ENCODE measurements at places on chromosomes 5 and 9.

DNA sequence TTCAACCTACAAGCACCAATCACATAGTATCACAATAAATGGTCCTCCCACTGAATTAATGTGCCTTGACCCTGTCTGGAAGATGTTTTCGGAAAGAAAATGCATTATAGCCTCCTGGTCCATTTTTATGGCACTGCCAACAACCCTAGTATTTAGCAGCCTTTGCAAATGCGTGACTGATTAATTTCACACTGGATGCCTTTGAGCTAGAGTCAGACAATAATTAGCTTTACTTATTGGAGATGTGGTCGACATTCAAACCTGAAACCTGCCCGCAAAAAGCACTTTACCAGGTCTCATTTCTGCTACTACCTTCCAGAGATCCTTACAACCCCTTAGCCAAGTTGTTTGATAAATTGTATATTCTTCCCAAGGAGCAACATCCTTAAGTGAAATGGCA, 119.3 kb upstream of the DPYSL3 start:
- no peak for DNase-seq

GRCh38 chr9:33170464-33171415, 3.6 kb upstream of the B4GALT1 start:
- DNase-seq, result peak; percentile 36

GRCh38 chr9:21432672-21433425, 7.4 kb upstream of the IFNA1 start:
- no peak for DNase-seq

GRCh38 chr9:113313261-113313660, 10.1 kb upstream of the RNF183 start:
- no peak for DNase-seq

- DNase-seq, result no peak
These were observed 5.3 kb upstream of the ZNF782 start for GRCh38 chr9:96859461-96860198.

- no peak for DNase-seq
These were observed 898 bp downstream of the CAMSAP1 start for GRCh38 chr9:135906291-135907005.

GRCh38 chr5:89560696-89561095, 677.7 kb upstream of the MEF2C start:
- DNase-seq, result no peak

DNA sequence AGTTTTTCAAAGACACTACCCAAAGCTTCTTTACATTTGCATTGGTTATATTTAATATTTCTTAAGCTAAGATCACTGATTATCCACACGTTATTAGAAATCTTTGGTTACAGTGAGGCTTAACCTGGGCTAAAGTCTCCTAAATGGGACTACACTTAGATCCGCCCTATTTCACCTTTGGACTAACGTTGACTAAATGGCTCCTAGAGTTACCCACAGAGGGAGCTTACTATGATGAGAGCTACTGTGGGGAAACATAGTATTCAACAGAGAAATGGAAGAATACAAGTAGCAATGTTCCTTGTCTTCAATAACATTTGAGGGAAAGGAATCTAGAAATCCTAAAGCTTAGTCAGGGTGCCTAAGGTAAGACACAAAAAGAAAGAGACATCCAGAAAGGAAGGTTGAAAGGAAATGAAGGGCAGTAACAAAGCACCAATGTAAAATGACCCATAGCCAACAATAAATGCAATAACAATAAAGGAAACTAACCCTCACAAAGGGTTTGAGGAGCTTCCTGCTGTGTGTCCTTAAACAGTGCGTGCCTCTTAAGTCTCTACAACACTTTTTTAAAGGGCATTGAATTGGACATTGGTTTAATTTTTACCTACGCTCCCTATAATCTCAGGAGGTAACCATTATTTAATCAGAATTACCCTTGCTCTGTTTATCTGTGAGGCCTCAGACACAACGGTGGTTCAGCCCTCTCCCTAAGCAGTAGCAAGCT, 217.1 kb downstream of the PJA2 start:
- DNase-seq, result no peak

- DNase-seq, result no peak
These were observed 109.1 kb downstream of the DOCK2 start for GRCh38 chr5:169746147-169746694.

DNA sequence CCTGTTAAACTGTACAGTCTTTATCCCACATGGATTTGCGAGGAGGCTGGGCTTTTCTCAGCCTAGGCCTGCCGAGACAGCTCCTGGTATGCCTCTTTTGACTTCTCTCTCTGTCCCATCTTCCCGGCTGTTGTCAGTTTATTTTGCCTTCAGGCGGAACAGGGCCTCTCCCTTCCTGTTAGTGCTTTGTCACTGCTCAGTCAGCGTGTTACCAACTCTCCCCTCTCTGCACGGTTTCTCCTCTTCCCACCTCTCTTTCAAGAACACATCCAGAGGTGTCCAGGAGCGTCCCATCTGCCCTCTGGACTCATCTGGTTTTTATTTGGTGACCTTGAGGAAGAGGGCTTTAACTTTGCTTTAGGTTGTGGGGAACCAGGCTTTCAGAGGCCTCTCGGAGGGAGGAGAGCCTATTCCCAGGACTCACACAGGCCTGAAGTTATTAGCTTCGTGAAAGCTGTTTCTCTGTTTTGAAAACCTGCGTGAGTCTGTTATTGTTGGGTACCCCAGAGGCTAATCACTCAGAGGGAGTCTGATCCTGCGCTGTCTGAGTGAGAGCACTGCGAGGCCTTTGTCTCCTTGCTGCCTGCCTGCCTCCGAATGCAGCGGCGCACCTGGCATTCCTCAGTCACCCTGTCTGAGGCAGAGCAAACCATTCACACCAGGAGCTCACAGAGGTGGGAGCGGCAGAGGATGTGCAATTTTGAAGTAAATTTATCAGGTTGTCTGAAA, 234.4 kb upstream of the MPDZ start:
- DNase-seq, result no peak

DNA sequence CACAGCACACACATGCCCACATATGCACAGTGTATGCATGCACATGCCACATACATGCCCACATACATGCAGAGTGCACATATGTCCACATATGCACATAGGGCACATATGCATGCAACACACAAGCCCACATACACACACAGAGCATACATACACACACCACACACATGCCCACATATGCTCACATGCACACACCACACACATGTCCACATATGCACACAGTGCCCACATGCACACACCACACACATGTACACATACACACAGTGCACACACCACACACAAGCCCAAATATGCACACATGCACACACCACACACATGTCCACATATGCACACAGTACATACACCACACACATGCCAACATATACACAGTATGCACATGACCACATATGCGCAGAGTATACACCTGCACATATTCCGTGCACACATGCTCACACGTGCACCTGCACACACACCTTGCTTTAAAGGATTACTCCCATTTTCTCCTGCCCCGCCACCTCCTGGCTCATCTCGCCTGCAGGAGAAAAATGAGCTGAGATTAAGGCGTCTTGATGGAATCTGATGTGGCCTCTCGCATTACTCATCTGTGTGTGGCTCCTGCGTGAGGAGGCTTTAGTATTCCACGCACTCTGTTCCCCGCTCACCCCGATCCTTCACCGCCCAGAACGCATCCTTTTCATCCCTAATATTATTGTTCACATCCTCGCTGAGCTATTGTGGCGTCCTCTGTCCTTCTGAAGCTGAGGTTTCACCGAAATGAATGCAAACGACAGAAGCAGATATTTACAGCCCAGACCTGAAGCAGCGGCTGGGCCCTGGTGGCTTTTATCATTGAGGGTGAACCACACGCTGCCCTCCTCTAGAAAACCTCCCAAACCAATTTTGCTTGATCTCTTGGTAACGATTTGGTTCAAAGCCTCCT, 182.7 kb downstream of the OLFM1 start:
- no peak for DNase-seq

DNA sequence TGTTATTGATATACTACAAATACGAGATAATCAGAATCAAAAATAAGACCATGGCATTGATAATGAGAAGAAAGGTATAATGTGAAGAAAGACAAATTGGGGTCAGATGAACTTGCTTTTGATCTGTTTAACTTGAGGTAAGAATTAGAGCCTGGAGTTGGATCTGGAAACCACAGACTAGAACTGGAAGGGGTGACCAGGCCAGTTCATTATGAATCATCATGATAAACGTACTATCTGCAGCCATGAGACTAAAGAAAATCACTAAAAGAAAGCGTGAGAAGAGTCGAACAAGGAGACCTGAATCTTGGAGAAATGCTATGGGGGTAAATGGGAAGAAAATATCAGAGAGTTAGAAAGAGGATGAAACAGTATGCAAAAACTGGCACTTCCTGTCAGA, 967.5 kb downstream of the NR2F1-AS1 start:
- no peak for DNase-seq

- no peak for DNase-seq
These were observed 187.5 kb downstream of the MED10 start for GRCh38 chr5:6190838-6191237.

DNA sequence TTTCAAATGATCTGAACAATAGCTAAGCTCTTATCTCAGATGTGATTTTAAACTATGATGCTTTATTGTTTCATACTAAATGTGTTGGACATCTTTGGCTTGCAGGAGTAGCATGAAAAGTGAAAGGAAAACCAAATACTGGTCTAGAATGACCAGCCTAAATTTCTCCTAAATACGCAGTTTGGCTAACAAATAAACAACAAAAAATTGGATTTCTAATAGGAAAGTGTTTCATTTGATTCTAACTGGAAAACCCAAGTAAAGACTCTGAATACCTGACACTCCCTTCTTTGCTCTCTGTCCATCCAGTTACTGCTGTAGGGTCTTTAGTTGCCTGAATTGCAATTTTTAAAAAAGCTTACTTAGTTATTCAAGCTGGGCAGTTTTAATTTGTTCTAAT, 111.7 kb upstream of the ACOT12 start:
- no peak for DNase-seq

GRCh38 chr5:91224456-91224855, 158.7 kb downstream of the ARRDC3 start:
- DNase-seq, result no peak

GRCh38 chr5:164170814-164171213, 665.4 kb downstream of the MAT2B start:
- no peak for DNase-seq

DNA sequence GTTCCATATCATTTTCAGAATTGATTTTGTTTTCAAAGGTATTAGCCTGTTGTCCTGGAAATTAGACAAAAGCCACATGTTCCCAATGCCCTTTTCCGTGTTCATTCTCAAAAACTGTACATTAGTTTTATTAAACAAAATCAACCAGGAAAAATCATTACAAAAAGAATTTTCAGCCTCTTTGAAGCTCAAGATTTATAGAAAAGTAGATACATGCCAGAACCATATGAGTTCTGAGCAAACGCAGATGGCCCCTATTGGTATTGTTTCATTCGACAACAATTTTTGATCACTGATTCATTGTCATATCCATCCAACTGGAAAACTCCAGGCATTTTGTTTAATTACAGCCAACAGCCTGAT, 148.5 kb upstream of the GRAMD2B start:
- DNase-seq, result no peak

- DNase-seq, result no peak
These were observed 31.7 kb downstream of the ZDHHC21 start for GRCh38 chr9:14661421-14662059.

GRCh38 chr9:119453980-119454379, 84.7 kb upstream of the BRINP1 start:
- no peak for DNase-seq

GRCh38 chr5:144166696-144167095, 3.8 kb downstream of the YIPF5 start:
- DNase-seq, result no peak

DNA sequence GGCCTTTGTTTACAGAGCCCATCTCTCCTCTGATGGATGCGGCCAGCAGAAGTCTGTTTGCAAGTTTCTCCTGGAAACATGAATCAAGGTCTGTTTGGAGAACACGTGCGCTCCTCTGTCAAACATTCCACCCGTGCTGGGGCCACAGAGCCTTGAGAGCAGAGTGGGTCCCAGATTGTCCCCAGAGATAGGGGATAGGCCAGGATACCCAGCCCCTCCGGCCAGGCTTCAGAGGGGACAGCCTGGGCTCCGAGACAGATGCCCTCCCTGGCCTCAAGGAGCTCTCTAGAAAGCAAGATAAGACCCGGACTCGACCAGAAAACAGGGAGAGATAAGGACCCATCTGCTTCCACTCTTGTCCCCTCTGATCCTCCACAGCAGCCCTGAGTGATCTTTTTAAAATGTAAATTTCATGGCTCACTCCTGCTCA, 40.4 kb upstream of the HAND1 start:
- no peak for DNase-seq

GRCh38 chr9:134699343-134699740, 57.7 kb downstream of the COL5A1 start:
- no peak for DNase-seq

DNA sequence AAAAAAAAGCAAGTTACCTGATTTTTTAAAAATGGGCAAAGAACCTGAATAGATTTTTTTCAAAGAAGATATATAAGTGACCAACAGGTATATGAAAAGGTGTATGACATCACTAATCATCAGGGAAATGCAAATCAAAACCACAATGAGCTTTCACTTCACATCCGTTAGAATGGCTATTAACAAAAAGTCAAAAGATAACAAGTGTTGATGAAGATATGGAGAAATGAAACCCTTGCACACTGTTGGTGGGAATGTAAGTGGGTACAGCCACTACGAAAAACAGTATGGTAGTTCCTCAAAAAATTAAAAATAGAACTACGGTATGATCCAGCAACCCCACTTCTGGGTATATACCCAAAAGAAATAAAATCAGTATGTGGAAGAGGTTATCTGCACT, 134.8 kb downstream of the UGCG start:
- no peak for DNase-seq

DNA sequence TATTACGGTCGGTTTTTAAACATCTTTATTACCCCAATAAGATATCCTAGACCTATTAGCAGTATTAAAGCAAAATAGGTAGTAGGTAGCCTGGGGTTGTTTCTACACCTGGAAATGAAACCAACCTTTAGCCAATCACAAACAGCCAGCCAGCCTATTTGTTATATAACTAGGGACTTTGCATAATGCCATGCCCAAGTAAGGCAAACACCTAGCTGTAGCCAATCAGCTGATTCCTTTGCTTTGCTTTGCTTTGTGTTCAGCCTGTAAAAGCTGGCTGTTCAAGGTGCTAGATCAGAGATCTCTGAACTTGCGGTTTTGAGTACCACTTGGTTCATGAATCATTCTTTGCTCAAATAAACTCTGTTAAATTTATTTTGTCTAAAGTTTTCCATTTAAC, 46.5 kb upstream of the SETD9 start:
- no peak for DNase-seq

- DNase-seq, result peak; percentile 15
These were observed 81.6 kb upstream of the BOD1 start for GRCh38 chr5:173697931-173698579.

GRCh38 chr5:101458587-101458986, 555.5 kb upstream of the ST8SIA4 start:
- DNase-seq, result no peak

DNA sequence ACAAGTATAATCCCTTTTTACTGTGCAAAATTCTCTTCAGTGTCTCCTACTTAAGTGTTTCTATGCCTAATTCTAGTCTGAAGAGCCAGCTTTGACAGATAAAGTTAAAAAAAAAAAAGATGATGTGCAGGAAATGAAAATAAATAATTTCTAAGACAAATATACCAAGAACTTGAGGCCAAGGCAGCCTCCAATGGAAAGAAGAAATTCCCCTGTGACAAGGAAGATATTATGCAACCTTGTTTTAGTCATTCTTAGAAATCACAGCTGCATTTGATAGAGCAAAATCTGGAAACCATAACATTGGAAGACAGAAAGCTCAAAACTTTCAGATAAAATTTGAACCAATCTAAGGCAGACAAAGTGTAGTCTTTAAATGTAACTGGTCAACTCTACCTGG, 375.9 kb upstream of the TLE4 start:
- DNase-seq, result no peak
